ENCODE measurements at places on chromosomes 2 and 18.

DNA sequence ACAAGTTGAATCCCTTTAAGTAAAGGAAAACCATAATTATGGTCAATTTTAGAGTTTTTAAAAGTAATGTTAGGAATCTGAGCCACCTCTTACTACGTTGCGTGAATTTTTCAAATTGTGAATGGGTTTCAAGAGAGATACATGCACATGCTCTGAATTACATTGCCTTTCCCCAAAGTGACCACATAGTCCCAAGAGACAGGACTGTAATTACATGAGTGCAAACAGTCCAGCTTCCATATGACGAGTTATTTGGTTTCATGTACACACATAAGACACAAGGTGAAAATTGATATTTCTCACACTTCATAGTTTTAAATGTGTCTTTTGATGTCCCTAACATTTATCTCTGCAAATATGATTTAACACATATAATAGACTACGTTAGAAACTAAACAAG, 850.8 kb downstream of the LRP1B start:
- no peak for DNase-seq

- DNase-seq: no peak
These were observed 79.2 kb downstream of the NDUFA10 start for GRCh38 chr2:239945751-239946561.

DNA sequence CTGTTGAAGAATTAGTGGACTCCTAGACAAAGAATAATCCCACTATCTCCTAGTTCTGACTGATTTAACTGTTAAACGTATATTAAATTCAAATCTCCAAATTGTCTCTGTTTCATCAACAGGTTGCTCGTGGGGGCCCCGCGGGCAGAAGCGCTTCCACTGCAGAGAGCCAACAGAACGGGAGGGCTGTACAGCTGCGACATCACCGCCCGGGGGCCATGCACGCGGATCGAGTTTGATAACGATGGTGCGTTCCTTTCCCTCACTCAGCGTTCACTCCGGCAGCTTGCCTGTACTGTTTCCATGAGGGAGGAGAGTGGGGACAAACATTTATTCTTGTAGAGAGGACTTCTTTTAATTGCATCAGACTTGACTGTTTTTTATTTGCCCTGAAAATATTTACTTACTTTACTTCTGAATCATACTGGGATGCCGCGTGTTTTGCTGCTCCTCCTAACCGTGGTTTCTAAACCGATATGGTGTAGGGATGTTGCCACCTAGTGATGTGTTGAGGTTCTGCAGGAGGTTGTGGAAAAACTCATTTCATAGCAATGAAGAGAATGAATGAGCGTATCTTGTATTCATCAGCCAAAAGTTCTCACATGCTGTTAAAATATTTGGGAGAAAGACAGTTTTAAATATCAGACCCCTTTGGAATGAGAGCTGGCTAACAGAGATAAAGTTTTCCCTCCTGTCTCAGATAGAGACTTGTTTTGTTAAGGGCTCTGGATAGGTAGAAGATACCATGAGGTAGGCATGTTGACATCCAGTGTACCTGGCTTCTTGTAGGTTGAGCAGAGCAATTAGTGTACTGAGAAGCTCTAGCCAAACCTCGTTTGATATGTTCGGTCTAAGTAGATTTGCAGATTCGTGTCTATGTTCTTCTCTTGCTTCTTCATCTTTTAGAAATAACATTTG, 38.3 kb downstream of the ITGA6 start:
- peak; percentile 77 for DNase-seq

- no peak for DNase-seq
These were observed 125.7 kb upstream of the SNTG2 start for GRCh38 chr2:824954-825353.

GRCh38 chr2:113157118-113157896, 16.5 kb upstream of the PSD4 start:
- DNase-seq: peak; percentile 50

- DNase-seq: peak; percentile 7
These were observed 7.8 kb downstream of the SLC66A2 start for GRCh38 chr18:79943608-79944125.

DNA sequence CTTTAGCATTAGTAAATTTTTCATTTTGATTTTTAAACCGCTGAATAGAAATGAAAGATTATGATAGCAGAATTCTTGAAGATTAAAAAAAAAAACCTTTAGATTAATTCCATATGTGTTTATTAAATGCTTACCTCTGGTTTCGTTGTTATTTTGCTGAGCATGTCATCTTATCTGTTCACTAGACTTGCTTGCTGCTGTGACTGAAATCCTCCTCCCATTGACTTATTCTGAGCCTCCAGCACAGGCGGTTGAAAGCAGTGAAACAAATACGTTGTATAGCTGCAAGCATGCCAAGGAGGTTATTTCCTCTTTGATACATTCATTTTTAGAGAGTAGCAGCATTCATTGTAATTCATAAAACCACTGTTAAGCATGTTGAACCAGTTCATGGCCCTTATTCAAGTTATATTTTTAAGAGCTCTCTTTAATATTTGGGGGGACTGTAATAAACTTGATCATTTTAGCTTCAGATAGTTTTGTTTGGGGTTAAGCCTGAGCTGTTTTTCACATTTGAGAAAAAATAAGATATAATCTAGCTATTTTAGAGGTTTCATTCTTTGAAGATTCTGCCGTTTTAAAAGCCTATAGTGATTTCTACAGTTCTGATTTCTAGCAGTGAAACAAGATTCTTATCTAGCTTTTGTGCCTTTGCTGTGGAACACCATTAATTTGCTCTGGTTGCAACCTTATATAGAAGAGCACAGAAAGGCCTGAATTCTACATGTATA, at the start of gene HTR2B:
Gene HTR2B (minus strand): TSS at position 205 of the 731 bp plus-strand sequence. CDS start 1,278 bp downstream, outside the sequence.
- DNase-seq: no peak

DNA sequence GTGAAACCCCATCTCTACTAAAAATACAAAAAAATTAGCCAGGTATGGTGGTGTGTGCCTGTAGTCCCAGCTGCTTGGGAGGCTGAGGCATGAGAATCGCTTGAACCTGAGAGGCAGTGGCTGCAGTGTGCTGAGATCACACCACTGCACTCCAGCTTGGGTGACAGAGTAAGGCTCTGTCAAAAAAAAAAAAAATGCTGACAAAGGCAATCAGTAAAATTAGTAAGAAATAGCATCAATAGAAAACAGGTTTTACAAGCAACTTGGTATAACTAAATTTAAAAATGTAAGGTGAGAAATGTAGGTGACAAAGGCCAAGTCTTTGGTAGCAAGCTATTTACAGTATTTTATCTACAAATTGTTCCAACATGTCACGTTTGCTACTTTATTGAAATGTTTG, 421.4 kb upstream of the RGPD4 start:
- no peak for DNase-seq

DNA sequence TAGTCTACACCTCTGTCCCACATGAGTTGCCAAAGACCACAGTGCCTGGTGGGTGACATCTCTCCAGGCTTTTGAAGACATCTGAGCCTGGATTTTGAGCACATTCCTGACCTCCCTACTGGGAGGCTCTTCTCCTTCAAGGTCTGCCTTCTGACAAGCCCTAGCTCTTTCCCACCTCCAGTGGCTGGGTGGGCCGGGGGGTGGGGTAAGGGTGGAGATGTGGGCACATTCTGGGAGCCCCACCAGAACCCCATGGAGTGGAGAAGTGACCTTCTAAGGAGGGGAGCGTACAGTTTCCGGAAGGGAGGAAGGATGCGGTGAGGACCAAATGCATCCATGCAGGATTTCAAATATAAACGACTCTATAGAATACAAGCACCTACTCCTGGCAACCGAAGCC, 27.9 kb upstream of the ANXA4 start:
- no peak for DNase-seq

GRCh38 chr2:239445771-239446524, 45.1 kb upstream of the HDAC4 start:
- DNase-seq: no peak

GRCh38 chr18:62959481-62959880, 244.1 kb downstream of the PHLPP1 start:
- DNase-seq: no peak

DNA sequence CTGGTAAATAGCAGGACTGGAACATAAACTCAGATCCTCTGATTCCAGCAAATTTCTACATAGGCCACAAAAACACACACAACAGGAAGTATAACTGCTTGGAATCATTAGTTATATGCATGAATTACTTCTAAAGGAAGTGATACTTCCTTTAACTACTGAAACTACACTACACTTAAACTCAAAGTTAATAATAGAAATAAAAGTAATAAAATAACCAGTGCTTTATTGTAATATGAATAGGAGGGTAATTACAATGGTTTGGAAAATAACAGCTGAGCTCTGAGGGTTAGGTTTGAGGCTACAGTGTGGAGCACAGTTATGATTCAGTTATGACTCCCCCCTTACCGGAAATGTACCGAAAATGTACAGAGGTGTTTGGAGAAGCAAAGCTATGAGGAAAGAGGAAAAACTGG, 18.5 kb upstream of the POLI start:
- no peak for DNase-seq

DNA sequence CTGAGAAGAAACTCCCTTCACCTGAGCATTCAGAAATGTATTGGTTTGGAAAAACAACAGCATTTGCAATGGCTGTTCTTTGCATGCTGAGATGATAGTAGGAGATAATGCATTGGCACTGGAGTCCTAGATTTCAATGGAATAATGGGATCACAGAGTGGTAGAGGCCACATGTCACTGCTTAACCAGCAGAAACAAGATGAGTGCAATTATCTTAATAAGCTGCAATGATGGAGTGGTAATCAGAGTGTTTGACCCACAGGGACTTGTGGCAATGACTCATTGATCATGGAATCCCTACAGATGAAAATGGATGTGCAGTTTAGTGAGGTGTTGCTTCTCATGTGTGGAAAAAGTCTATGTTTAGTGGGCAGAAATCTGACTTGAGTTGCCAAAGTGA, 218.8 kb upstream of the ZEB2 start:
- no peak for DNase-seq

DNA sequence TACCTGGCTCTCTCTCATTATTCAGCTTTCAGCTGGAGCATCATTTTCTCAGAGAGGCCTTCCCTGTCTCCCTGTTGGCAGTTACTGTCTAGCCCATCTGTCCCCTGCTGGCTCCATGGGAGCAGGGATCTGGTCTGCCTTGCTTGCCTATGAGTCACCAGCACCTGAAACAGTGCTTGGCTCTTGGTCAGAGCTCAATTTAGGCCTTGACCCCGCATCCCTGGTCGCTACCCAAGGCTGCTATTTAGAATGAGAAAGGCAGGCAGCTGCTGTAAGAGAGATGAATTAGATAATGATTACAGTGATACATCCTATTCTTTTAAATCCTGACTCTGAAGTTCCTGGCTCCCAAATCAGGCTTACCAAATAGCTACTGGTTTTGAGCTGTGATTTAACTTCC, 32.9 kb downstream of the KCNE4 start:
- DNase-seq: no peak

DNA sequence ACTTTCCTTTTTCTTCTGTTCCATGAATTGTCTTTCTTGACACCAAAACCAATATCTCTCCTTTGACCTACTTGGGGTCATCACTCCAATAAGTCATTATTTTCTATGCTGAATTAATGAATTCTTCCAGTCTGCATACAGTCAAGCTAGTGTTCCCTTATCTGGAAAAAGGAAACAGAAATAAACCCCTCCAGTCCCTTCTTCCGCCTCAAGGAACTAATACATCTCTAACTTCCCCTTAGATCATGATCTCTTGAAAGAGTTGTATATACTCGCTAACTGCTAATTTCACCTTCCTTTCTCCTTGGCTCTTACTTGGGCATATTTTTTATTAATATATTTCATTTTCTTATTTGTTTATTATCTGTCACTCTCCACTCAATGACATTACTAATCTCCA, 7.3 kb upstream of the ARHGAP15 start:
- no peak for DNase-seq

GRCh38 chr2:8154270-8154669, 527.6 kb upstream of the ID2 start:
- DNase-seq: no peak

GRCh38 chr18:49167084-49167483, 216.3 kb upstream of the SMAD7 start:
- DNase-seq: no peak

DNA sequence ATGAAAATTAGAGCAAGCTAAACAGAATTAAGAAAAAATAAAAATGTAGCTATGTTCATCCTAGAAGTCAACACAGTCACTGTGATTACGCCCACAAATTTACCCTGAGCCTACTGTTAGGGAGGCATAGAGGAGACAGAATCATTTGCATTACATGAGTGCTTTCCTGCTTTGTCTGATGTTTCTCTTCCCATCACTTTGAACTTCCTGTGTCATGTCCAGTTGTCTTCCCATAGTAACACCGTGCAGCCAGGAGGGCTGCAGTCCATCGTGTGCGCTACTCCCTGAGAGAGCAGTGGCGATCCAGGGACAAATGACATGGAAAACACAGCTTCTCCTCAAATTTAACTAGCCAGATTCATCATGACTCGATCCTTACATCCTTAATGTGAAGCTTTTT, 149.8 kb upstream of the DAPL1 start:
- no peak for DNase-seq

DNA sequence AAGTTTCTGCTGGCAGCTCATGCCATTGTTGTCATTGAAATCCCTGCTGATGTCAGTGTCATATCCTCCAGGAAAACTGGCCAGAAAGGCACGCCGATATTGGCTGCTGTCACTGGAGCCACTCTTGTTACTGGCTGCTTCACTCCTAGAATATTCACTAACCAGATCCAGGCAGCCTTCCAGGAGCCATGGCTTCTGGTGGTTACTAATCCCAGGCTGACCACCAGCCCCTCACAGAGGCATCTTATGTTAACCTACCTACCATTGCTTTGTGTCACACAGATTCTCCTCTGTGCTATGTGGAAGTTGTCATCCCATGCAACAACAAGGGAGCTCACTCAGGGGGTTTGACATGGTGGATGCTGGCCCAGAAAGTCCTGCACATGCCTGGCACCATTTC, 27.0 kb upstream of the MTX2 start:
- no peak for DNase-seq

DNA sequence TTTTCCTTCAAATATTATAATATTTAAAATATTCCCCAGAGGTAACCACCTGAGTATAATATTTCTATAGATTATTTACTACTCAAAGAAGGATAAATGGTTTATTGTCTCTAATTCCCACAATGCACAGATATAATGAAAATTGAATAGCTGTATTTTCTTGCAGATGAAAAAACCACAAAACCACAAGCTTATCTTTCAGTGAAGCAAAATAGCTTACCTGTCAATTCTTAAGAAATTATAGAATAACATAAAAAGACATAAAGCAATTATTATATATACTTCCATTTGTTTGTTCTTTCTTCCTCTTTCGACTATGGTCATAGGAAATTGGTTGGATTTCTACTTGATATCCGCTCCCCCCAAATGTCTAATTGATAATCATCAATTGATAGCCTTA, 98.8 kb downstream of the BARD1 start:
- no peak for DNase-seq

Measured in stimulated activated naive CD8-positive, alpha-beta T cell treated with anti-CD3 and anti-CD28 coated beads, Interleukin-15, amount 100 ng/mL, for 72 hours (primary cell).